G401 (cell line): ENCODE measurements at places on chromosomes 12 and 14. TPM values are rescaled to one million over a fixed set of nuclear protein-coding genes. Genes with fewer than 3 reads are reported as not detected.

Gene PLEKHH1
- 4.8 and 8.6 TPM in 2 replicates for total RNA-seq

Gene RNASE7
- not detected in 2 replicates for total RNA-seq

Gene EEF1AKMT3
- 5.1 and 7.0 TPM in 2 replicates for total RNA-seq

Gene MAPK1IP1L
- 17.6 and 33.1 TPM in 2 replicates for total RNA-seq

Gene FGF6
- not detected in 2 replicates for total RNA-seq

Gene TGFB3
- total RNA-seq, result 3.1 and 3.9 TPM in 2 replicates

Gene PDZRN4
- not detected in 2 replicates for total RNA-seq

Gene HOXC9
- total RNA-seq, result 17.3 and 18.7 TPM in 2 replicates

Gene POTEG
- not detected in 2 replicates for total RNA-seq

Gene GLI1
- total RNA-seq, result 4.7 and 6.4 TPM in 2 replicates

Gene SLC5A8
- total RNA-seq, result not detected in 2 replicates

Gene PTCSC3
- total RNA-seq, result not detected in 2 replicates

Gene RTN1
- total RNA-seq, result not detected in 2 replicates
